ENCODE measurements at places on chromosomes 12 and 14.
A peak's percentile ranks its signal among the peaks of the same experiment; 100 is the strongest.

DNA sequence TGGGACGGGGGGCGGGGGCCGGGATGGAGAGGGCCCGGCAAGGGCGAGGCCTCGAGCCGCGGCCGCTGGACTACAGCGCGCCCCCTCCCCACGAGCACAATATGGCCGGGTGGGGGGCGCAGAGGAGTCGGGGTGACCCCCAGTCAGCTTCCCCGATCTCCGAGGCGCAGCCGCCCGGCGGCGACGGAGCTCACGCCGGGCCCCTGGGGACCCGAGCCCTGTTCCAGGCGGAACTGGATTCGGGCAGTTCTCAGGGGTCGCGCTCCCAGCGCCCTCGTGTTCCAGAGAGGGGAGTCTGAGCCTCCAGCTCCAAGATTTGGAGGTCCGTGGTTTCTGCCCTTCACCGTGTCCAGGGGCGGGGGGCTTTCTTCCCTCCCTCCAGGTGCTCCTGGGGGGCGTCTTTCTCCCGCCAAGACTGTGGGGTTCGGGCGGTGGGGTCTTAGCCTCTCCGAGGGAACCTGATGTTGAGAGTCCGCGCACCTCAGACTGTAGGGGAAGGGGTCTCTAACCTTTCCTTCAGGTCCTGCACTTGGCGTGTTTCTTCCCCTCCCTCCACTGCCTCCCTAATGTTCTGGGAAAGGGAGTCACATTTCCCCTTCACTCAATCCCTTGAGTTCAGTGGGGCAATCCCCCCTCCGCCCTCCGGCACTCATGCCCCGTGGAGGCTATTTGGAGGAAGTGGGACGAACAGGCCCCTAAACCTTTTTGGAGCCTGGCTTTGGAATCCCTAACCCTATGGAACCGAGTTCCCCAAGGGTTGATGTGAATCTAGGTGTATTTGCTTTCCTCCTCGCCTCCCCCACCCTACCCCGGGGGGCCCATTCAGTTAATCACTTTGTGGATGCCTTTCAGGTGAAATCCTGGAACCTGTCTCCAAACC lies 584 bp downstream of the ACVR1B start:
- peak; percentile 76 for DNase-seq

GRCh38 chr12:104956870-104957718 lies 996 bp downstream of the SLC41A2 start:
- no peak for DNase-seq

DNA sequence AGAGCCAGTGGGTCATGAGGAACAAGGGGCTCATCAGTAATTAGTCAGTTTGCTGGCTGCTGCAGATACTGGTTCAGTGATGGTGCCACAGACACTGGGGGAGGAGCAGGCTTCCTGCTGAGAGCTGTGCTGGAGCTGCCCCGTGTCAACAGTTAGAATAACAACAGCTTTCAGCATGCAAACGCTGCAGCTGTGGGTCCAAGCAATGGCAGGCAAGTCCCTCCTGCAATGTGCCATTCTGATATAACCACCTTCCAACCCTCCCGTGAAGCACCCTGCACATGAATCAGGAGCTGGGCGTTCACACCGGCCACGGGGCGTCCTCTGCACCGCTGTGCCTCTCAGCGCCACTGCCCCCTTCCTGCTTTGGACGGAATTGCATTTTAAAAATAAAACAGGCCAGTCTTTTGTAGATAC lies 258.4 kb upstream of the SFSWAP start:
- DNase-seq, result no peak

- peak; percentile 50 for DNase-seq
Observed at GRCh38 chr14:28767853-28768741, 1.5 kb downstream of the FOXG1 start.

DNA sequence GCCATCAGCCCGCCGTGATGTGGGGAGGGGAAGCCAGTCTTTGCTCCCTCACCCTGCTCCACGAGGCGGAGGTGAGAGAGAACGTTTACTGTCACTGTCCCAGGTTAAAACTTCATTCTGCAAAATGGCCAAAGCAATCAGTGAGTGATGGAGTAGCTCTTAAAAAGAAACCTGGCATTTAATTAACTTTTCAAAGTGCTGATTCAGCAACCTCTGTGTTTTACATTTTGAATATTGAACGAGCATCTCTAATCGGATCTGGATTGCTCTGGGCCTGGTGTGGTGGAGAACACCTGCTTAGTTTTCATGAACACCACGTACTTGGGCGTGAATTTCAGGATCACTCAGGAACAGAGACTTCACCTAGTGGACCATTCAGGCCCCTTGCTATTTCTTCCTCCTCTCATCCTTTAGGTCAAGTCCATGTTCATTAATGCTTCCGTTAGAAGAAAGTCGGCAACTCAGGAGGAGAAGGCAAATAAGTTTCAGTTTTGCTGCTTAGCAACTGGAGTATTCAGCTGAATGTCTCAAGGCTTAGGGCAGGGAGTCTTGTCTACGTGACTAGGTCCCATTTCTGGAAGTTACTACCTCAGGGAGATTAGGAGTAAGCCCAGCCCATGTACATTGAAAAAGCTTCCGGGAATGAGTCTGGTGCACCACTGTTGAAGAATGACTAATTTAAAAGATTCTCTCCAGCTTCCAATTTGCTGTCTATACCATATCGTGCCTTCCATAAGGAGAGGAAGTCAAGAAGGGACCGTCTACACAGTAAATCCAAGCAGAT lies 68.2 kb downstream of the IFT43 start:
- DNase-seq, result no peak

- peak; percentile 46 for DNase-seq
Observed at GRCh38 chr14:94175011-94175745, 1.1 kb downstream of the PPP4R4 start.

DNA sequence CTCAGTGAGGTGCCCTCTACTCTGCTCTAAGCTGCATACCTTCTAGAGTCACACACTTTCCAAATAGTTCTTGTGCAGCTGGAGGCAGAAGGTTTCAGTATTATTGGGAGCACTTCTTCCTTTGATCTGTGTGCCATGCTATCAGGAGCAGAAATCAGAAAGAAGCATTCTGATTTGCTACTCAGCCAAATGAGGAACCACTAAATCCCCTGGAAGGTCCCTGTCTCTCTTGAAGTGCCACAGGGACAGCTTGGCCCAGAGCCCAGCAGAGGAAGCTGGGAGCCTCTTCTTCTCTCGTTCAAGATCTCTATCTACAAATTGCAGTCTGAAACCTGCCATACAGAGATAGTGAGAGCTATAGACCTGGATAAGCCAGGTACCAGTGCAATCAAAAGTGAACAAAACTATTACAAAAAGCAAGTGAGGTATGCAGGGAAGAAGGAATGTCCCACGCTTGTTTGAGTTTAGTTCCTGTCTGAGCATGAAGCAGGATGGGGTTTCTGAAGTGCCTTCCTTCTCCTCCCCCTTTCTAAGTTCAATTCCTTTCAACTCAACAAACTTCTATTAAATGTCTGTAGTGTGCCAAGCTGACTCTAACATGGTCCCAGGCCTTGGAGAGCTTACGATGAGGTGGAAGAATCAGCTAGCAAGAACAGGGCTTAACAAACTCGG lies 100.9 kb upstream of the PARP11 start:
- DNase-seq, result no peak

- no peak for DNase-seq
Observed at GRCh38 chr12:49895773-49896172, 7.9 kb downstream of the FAIM2 start.

DNA sequence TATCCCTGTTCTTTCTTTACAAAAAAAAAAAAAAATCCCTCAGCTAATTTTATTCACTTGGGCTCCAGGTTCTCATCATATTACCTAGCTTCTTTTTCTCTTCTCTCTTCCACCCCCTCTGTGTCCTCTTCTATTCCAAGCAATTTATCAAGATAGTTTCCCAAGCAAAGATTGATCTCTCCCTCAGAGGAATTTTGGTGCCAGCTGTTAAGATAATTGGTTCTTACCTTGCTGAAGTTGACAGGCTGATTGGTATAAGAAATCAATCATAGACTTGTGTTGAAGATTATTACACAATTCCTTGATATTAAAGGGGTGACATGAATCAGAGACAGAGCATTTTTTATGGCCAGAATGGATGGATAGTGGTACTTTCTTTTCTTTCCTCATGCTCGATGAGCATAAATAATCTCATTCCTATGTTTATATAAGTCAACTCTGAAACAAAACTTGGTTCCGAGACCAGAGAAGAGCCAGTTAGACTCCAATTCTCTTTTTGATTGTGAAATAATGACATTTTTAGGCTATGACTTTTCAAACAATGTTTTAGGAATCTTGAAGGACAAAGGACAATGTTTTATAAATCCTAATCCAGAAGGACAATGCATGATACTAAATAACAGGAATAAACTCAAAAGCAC lies 264.1 kb upstream of the PRKD1 start:
- no peak for DNase-seq

- DNase-seq, result no peak
Observed at GRCh38 chr14:94123868-94124267, 5.5 kb downstream of the IFI27L2 start.

DNA sequence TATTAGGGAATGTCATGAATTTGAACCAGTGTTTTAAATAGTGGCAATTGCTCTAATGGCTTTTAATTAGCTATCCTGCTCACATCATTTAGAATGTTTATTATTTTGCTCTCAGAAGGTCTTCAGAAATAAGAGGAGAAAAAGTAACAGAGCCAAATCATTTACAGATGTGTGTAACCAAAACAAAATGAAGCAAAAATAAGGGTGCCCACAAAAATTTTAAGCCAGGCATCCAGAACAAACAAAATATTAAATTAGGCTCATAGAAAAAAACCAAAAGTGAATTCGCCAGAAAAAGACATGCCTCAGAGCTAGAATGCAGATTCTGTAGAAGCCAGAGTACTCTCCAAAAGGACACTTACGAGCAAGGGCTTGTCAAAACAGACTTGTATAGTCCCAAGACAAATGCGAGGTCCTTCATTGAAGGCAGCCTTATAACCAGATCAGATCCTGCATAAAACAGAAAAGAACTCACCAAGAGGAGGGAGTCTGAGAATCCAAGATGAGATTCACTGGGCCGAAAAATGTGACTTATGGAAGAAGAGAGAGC lies 20.2 kb upstream of the SERPINA1 start:
- no peak for DNase-seq

- no peak for DNase-seq
Observed at GRCh38 chr12:69569236-69569635, 16.0 kb upstream of the CCT2 start.

DNA sequence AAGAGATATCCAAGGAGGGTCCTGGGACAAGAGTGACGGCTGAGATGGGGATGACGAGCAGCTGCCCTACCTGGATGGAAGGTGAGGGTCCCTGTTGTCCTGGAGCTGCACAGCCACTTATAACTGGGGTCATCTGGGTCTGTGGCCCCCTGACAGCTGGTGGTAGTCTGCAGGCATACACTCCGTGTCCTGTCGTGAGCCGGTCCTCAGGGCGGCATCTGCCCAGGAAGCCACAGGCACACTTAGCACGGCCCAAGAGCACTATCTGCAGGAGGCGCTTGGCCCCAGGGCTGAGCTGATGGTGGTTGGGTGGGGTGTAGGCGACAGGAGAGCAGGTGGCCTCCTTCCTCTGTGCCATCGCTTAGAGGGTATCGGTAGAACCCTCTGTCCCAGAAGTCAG lies 248.1 kb downstream of the CACNA1C start:
- no peak for DNase-seq

DNA sequence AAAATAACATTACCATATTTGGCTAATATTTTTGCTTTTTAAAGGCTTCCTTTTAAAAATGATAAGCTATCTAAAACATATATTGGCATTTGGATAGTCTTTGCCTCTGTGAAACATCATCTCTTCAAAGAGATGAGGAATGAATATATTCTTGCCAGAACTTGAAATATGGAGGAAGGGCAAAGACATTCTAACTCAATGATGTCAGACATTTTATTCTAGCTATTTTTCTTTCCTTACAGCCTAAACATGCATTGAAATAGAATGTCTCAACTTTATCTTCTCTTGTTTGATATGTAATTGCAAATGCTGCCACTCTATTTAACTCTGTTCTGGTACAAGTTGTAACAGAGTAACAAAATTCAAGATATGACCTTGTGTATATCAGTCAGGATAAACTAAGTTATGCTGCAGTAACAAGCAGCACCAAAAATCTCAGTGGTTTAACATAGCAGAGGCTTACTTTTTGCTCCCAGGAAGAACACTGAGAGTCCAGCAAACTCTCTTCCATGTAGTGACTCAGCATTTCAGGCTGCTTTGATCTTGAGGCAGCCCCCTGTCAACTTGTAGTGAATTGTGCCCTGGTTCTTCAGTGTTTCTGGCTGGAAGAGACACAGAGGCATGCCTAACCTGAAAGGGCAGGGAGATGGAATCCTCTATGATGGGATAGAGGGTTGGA lies 11.0 kb downstream of the IRAK3 start:
- DNase-seq, result no peak

GRCh38 chr12:3091038-3091319 lies 13.8 kb downstream of the TSPAN9 start:
- no peak for DNase-seq

GRCh38 chr12:118035190-118036041 lies 18.9 kb downstream of the RFC5 start:
- DNase-seq, result peak; percentile 34

GRCh38 chr12:71704920-71705319 lies 19.0 kb downstream of the TMEM19 start:
- DNase-seq, result no peak

DNA sequence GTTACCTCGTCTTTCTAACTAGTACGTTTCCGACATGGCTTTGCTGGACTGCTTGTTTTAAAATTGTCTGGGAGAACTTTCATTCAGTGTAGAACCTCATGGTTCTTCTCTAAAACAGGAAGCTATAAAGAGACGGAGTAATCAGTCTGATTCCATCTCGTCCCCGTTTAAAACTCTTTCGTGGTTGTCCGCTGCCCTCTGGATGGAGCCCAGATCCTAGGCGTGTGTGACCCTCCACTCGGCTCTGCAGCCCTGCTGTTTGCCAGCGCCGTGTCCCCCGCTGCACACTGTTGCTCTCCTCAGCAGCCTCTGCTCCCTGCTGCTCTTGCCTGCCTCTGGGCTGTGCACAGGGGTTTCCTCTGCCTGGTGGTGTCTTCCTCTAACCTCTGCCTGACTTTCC lies 50.2 kb downstream of the SLC8B1 start:
- no peak for DNase-seq

DNA sequence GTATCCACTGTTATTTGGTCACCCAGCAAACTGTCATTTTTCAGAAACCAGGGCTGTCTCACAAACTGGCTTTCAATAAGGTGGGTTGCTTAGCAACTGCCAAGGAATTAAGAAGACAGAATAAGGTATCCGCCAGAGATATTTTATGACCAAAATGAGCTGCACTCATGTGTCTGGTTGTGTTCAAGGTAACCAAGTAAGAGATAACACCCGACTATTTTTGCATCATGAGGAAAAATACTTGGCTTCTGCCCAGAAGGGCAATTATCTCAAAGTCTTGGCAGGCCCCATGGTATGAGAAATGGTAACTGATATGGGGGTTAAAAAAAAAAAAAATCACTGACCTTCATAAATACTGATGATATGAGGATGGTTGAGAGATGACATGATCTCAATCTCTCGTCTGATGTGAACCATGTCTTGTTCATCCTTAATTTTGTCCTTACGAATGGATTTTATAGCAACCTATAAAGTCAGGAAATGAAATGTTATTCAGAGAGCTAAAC lies 32.6 kb downstream of the NUAK1 start:
- no peak for DNase-seq

- no peak for DNase-seq
Observed at GRCh38 chr12:132282031-132282949, 47.1 kb downstream of the GALNT9 start.

- DNase-seq, result no peak
Observed at GRCh38 chr14:68282479-68283377, 463.1 kb downstream of the RAD51B start.

Measured in D341Med (cell line).